ENCODE measurements at places on chromosomes 4 and X.

GRCh38 chrX:17086317-17086716 is 139.9 kb downstream of the REPS2 start:
- no peak for DNase-seq

DNA sequence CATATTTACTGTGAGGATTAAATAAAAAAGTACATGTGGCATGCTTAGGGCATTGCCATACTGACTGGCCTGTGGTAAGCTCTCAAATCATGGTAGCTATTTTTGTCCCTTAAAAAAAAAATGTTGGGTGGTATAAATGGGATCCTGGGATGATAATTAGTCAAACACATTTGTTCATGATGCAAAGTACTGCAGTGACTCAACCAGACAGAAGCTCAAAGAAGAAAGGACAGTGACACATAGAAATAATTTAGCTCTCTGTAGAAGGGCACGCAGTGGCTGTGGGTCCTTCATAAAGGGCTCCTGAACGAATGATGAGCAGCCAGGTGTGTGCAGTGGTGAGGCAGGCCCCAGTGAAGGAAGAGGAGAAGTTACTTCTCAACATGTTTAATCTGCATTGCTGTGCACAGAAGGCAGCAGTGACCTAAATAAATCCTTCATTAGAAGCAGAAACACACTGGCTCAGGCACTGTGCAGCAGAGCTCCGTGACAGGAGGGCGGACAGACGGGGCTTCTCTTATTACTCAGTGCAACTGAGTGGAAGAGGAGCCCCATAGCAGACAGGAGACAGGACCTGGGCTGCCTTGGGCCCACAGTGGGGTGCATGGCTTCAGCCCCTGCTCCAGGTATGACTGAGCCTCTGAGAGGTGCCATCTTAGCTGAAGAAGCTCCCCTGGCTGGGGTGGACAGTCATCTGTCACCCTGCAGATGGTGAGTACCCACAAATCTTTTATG is 20.3 kb downstream of the HS3ST1 start:
- no peak for DNase-seq

DNA sequence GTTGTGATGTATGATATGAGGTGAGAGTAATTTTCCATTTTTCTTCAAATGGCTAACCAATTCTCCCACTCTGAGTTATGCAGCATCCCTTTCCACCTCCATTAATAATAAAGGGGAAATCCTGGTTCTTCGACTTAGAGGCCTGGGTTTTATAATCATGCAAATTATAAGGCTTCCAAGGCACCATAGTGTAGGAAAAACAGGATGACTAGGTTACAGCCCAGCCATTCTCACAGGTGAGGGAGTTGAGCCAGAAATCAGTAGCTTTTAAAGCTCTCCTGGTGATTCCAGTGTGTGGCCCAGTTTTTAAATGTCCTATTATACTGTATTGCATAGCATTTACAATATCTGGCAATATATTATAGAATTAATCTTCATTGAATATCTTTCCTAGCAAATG is 203.1 kb downstream of the ARHGEF9 start:
- DNase-seq: no peak

- DNase-seq: no peak
These were observed 16.5 kb upstream of the VAMP7 start for GRCh38 chrX:155864655-155865054.

DNA sequence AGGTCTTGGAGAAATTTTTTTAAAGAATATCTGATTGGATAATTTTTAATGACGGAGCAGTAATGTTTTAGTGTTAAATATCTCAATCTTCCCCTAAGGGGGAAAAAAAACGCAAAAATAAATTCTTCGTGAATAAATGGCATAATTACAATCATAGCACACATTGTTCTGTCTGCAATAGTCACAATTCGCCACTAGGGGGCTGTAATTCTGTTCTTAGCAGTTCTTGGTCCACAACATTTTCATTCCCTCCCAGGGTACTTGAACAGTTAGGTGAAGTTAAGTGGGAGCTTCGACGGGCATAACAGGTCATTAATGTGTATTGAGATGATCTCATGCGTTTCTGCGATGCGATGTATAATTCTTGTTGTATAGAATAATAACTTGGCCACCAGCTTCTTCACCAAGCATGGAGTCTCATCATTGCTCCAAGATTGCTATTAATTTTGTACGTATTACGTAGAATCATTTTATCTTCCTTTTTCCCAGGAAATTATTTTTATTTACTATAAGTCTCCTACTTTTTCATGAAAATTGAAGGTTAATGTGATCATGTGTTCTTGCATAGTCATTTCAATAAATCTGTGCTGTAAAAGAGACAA is 27.2 kb downstream of the HTR2C start:
- no peak for DNase-seq

GRCh38 chrX:148540671-148541583 is 40.5 kb downstream of the AFF2 start:
- no peak for DNase-seq

DNA sequence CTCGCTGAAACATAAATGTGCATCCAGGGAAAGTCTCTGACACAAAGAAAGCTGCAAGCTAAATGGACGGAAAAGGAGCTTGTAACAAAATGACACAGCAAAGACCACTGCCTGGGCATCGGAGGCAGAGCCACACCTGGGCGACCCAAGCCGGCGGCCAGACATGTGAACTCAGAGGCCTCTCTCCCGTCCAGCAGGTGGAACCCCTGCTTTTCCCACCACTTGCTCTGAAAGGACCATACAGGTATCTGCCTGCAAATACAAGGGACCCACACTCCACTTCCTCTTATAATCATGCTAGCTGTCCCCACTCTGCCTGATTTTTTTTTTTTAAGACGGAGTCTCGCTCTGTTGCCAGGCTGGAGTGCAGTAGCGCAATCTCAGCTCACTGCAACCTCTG is 12.0 kb downstream of the CPLX1 start:
- DNase-seq: no peak

DNA sequence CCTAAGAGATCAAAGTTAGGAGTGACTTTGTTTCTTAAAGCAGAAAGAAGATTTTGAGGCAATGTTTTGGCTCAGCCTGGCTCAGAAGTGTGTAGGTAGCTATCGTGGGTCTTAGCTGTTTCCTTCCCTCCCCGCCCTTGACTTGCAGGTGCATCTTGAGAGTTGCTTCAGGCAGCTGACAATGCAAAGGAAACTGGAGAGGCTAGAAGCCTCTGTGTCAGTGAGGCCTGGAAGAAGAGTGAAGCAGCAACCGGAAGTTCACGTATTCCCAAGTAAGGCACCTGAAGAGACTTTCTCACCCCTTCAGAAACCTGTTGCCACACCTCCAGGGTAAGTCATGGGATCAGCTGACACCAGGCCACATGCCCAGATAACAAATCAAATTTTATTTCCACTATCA is 10.6 kb upstream of the XKRX start:
- no peak for DNase-seq

DNA sequence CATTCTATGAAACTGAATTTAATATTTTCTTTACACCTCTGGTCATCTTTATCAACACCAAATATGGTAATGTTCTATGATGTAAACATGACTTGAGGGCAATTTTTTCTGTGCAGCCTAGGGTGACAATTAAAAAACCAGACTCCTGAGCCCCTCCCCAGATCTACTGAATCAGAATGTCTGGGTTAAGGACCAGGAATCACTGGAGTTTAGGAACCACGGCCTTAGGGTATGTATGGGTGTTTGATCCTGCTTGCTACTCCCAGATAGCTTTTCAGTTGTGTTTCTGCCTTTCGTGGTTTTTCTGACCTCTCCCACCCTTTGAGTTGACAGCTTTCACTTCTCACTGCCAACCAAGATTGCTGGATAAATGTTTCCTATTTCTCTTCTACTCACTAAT is 332.2 kb downstream of the DHX15 start:
- DNase-seq: no peak

DNA sequence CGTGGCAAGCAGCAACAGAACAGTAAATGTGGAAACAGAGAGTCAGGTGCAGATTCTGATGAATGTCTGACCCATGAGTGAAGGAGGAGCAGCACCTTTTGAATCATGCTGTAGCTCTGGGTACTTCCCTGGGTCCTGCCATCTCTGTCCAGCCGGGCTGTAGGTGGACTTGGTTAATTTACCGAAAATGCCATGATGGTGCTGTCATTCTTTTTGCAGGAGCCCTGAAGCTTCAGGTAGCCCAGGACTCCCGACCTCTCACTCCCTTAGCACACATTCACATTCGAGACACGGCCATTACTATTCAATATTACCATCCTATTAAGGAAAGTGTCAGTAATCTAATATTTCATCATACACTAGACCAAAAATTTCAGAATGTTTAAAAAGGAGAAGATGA is 320.9 kb downstream of the STK32B start:
- DNase-seq: no peak

- no peak for DNase-seq
These were observed 103.1 kb upstream of the MAP9 start for GRCh38 chr4:155479835-155480234.

- no peak for DNase-seq
These were observed 6.6 kb downstream of the CLNK start for GRCh38 chr4:10677796-10678497.

GRCh38 chrX:121389976-121390714 is 342.7 kb downstream of the GLUD2 start:
- no peak for DNase-seq

DNA sequence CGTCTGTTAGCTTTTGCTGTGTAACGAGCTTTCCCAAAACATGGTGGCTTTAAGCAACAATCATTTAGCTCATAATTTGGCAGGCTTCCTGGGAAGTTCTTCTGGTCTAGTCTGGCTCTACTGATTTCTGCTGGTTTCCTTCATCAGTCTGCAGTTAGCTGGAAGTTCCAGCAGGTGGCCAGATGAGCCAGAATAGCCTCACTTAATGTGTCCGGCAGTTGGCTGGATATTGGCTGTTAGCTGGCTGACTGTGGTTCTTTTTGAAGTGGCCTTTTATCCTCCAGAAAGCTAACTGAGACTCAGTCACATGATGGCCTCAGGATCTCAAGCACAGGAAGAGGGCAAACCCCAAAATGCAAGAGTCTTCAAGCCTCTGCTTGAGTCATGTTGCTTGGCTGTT is 34.9 kb downstream of the FTHL17 start:
- DNase-seq: peak; percentile 2

DNA sequence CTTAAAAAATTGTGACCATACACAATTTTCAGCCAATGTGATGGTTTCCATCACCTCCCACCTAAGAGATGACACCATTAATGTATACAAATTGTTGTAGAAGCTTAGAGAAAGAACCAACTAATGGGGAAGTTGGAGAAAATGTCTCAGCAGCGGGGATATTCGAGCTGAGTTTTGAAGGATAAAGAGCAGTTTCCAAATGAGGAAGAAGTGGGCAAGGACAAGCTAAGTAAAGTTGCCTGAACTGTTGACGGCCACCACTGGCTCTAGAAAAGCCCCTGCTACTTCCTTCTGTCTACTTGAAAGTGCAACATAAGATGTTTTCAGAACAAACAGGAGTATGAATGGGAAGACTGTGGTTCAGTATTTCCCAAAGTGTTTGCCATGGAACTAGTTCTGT is 92.0 kb downstream of the CHRNA9 start:
- DNase-seq: no peak

GRCh38 chr4:188023682-188024081 is 28.1 kb downstream of the ZFP42 start:
- no peak for DNase-seq

All from GDM1 (cell line).